ENCODE measurements at places on chromosomes 7 and 10.

- DNase-seq, result no peak
Observed at GRCh38 chr7:11252011-11252607, 278.4 kb downstream of the PHF14 start.

GRCh38 chr7:147145194-147145593 is 1028.6 kb downstream of the CNTNAP2 start:
- no peak for DNase-seq

DNA sequence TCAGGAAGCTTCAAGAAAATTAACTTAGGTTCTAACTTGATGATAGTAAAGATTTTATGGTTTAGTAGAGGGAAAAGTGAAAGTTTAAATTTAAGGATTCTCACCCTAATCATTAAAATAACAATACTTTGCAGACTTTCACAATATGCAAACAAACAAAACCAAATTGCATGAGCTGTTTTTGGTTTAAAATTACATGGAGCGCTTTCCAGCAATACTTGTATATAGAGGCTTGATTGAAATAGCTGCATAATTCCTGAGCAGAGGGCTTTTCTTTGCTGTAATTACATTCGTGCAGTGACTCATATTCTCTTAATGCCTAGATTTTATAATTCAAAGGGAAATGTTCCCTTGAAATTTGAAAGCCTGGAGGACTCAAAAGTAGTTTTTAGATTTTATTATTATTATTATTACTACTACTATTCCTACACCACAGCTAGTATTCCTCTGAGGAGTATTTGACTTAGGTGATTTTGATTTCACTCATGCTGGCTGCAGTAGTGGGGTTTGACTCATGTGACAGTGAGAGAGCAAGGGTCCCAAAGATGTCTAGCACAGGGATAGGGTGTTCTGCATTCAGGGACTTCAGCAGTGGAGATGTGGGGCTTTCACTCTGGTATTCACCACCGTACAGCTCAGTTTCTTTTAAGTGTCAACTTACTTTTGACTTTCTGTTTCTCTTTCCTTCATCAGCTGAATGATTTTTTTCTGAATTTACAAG is 138.1 kb downstream of the ADAM22 start:
- DNase-seq, result no peak

DNA sequence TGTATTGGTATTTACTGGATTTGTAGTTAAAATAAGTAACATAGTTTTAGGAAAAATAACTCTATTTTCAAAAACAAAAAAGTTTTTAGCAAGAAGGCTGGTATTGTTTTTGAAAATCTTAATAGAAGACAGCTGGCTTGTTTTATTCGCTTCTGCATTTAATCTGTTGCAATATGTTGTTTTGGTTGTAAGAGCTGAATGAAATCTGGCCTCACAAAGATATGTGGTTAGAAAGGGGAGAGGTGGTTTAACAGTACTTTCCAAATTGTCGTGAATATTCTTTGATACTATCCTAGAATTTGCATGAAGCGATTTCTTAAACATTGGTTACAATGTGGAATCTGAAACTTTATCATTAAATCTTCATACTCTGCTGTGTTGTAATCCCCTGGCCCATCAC is 355.9 kb upstream of the FZD8 start:
- DNase-seq, result peak; percentile 25

DNA sequence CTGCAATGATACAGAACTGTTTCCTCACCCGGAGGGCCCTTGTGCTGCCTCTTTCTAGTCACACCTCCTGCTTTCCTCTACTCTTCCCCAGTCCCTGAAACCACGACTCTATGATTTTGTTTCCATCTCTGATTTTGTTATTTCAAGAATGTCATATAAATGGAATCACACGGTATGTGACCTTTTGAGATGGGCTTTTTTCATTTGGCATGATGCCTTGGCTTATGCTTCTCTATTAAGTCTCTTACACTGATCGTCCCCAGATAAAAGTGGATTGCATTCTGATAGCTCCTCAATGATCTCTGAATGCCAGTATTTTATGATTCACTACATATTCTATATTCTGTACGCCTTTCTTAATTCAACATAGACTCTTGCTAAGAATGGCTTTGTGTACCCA is 78.2 kb downstream of the GALNT11 start:
- DNase-seq, result no peak

DNA sequence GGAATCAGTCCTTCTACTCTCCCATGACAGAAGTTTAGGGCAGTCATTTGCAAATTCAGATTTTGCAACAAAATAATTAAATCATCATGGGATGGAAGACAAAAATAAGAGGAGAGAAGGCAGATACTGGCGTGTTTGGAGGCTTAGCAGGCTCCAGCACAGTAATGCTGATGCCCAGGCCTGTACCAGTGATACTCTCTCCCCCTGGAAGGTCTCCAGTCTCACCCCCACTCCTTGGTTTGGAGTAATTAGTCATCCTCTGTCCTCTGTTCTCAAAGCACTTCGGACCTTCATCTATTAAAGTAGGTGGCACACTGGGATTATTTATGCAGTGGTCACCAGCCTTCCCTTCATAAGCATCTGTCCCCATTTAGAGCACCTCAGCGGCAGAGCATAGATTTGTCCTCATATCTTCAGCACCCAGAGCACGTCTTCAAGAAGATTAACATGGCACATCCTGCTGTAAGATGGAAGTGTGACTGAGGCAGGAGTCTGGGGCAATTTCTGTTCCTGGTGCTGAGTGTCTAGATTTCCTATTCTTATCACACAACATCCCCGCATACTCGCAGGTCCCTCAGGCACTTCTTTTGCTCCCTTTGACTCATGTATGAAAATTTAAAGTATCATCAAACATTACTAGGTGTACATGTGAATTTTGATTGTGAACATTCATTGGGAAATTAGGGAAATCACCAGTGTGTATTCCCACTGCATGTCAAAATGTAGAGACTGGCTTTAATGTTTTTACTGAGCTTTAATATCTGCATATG is 31.3 kb upstream of the TRIL start:
- DNase-seq, result no peak

DNA sequence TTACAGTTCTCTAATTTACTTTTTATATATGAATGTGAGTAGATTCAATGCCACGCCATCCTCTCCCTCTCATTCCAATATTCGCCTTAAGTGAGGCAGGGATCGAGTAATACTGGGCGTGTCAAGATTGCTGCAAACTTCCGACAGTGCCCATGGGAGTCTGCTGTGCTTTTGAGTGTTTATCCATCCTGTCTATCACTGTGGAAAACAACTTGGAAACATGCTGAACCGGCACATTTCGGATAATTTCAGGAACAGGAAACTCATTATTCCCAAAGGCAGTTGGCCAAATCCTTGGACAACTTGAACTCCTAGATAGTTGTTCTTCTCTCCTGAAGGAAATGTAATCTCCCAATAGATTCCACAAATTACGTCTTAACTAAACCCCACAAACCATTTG is 28.5 kb downstream of the PIP4K2A start:
- no peak for DNase-seq

DNA sequence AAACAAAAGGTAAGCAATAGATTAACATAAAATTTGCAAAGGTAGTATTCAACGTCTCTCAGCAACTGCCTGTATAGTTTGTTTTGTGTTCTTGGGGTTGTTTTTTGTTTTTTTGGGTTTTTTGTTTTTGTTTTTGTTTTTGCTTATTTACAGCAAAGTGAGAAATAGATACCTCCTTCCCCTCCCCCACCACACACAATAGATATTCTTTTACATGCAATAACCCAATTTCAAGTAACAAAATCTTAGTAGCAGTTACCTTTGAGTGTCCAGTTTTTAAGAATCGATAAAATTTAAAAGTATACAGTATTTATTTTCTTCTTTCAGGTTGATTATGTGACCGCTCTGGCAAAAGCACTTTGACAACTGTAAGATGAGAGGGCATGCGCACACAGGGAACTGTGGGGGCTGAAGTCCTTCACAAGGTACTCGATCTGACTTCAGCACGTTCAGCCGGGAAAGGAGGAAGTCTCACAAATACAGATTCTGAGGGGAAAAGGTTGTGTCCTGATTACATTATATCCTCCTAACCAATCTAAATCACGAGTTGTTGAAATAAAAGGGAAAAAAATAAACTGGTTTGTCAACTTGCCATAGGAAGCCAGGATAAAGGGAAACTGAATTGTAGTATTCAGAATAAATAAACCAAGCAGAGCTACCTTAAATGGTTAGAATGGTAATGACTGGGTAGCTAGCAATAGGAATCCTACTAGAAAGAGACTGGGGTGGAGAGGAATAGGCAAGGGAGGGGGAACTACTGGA is 47.8 kb downstream of the CPEB3 start:
- DNase-seq, result no peak

GRCh38 chr7:32248522-32248921 is 178.3 kb upstream of the PDE1C start:
- DNase-seq, result no peak

DNA sequence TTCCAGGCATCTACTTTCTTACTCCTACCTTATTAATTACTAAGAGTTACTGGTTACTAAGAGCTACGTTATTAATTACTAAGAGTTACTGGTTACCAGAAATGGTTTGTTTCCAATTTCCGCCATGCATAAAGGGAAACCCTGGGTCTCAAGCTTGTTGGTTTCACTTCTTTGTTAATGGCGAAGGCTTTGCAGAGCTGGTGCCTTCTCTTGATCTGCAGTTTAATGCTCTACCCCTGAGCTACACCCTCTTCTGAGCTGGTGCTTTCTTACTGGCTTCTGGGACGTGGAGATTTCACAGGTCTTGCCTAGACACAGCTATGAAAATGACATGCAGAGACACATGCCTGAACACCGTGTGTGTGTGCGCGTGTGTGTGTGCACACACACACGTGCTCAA is 560 bp downstream of the CPA4 start:
- DNase-seq, result no peak

GRCh38 chr10:131245475-131246059 is 66.0 kb downstream of the TCERG1L start:
- DNase-seq, result no peak

GRCh38 chr10:5601826-5602495 is 64.4 kb downstream of the ASB13 start:
- DNase-seq, result no peak

DNA sequence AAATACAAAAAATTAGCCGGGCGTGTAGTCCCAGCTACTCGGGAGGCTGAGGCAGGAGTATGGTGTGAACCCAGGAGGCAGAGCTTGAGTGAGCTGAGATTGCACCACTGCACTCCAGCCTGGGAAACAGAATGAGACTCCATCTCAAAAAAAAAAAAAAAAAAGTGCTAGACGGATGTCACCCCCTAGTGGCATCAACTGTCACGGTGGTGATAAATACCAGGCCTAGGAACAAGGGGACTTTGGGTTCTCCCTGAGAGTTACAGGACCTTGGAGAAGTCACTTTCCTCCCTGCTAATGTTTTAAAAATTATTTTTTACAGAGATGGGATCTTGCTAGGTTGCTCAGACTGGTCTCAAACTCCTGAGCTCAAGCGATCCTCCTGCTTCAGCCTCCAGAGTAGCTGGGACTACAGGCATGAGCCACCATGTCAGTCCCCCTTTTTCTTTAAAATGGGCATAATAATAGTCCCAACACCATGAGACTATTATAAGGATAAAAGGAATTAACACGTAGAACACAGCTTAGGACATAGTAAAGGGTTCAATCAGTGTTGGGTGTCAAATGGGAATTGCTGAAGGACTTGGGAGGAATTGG is 2.6 kb upstream of the TMEM130 start:
- no peak for DNase-seq

GRCh38 chr10:20343036-20343435 is 526.8 kb downstream of the PLXDC2 start:
- no peak for DNase-seq

- DNase-seq, result no peak
Observed at GRCh38 chr7:132387596-132387995, 188.7 kb downstream of the PLXNA4 start.

DNA sequence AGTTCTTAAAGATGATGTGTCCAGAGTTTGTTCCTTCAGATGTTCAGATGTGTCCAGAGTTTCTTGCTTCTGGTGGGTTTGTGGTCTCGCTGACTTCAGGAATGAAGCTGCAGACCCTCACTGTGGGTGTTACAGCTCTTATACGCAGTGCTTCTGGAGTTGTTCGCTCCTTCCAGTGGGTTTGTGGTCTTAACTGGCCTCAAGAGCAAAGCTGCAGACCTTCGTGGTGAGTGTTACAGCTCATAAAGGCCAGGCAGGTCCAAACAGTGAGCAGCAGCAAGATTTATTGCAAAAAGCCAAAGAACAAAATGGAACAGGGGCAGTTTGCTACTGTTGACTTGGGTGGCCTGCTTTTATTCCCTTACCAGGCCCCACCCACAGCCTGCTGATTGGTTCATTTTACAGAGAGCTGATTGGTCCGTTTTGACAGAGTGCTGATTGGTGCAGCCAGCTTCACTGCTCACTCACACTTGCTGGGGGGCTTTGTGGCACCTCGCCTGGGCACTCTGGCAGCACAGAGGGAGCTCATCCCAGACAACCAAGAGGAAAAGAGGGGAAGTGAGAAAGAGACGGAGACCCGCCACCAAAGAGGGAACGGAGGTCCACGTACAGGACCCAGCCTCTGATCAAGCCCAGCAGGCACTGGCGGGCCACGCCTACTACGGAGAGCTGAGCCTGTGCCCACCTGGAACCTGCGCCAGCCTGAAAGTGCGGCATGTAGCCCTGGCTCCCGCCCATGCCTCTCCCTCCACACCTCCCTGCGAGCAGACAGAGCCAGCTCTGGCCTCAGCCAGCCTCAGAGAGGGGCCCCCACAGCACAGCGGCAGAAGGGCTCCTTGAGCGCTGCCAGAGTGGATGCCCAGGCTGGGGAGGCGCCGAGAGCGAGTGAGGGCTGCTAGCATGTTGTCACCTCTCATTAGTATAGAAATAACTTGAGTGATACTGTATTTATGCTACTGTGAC is 55.8 kb upstream of the SEMA3C start:
- no peak for DNase-seq

GRCh38 chr7:68203251-68203650 is 1206.6 kb downstream of the TYW1 start:
- no peak for DNase-seq

DNA sequence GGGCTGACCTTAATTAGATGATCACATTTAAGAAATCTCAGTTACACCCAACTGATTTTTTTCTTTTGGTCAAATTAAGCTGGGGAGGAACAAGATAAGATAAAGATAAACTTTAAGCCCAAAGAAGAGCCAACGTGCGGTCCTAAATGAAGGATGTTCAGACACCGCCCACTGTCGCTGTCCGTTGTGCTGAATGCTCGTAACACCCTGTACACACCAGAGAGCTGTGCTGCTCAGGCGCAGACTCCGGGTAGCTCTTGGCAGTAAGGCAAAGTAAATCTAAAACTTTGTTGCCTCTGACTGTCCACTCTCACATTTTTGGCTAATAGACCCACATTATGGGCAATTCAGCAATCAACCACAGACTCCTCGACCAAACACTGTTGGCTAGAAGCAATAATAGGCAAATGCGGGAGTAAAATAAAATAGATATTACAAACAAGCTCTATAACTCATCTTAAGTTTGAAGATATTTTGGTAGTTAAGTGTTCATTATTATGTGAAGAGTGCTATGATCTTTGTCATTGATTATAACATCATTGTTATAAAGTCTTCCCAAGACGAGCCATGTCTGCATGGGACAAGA is 57.1 kb downstream of the PLPP4 start:
- no peak for DNase-seq

Measured in GM04503 (cell line).